ENCODE measurements at places on chromosomes 7 and 10.
A peak's percentile ranks its signal among the peaks of the same experiment; 100 is the strongest.

DNA sequence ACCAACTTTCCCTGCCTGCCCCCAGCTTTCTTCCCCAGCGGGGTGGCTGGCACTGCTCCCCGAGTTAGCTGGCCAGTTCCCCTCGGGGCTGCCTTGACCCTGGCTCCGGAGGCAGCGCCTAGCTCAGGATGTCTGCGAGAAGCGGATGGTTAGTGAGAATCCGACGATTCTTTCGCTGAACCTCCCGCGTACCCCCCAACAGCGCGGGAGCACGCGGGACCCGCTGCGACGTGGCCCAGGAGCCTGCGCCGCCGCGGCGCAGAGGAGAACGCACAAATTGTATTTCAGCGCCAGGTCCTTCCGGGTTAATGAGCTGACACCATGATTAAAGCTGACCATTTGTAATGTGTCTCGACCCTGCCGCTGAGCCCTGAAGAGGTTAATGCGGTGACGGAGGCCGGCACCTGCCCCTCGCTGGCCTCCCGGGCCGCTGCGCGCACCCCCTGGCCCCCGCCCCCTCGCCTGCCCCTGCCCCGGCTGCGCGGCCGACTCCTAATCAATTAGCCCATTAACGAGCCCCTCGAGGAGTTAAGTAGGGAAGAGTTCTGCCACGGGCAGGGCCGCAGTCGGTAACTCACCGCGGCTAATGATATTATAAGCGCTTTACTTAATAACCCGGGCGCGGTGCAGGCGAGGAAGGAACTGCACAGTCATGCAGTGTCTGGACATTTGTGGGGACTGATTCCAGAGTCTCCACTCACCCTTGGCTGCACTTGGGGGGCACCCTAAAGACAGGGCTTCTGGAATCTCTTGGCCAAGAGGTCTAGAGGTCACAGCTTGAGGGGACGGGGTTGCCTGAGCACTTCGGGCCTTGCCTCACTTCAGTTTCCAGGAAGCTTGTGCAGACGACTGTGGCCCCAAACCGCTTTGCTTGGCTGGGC lies 1.7 kb upstream of the HMX2 start:
- no peak for DNase-seq

DNA sequence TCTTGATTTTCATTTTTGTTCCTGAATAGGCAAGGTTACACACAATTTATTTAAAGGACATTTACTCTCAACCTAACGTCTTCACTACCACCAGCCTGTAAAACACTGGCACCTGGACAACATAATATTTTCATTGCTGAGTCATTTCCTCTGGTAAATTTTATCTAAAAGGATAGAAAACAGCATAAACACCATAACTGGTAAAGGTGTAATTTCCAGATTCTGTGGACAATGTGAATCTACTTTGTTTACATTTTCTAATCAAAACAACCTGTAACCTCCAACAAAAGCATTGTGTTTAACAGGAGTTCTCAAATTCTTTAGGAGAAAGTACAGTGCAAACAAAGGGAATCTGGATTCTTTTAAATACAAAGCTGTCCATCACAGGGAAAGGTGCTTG lies 472.0 kb upstream of the AKR1E2 start:
- DNase-seq: no peak

DNA sequence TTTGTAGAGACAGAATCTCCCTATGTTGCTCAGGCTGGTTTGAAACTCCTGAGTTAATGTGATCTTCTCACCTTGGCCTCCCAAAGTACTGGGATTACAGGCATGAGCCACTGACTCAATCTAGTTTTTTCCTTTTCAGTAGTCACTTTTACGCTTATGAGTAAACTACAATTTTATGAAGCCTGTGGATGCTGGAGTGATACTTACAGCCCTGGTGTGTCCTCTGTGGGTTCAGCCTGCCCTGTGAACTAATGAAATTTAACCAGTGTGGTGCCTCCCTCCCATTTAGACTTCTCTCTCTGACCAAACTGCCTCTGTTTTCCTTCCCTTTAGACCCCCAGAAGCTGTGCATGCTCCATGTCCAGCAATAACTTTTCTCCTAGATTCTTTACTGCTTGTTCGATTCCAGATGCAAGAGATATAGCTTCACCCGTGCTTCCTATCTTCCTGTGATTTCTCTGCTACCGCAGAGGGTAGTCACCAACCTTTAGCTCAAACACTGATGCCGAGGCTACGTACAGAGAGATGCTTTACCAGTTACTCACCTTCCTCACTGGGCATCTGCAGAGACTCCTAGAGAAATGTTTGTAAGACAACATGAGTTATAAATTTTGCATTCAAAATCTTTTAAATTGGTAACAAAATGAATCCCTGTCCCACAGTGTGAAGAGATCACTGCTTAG lies 90.8 kb downstream of the KIAA1217 start:
- DNase-seq: no peak

- peak; percentile 1 for DNase-seq
Measured at GRCh38 chr7:1696671-1697498, 26.8 kb downstream of the ELFN1 start.

- no peak for DNase-seq
Measured at GRCh38 chr7:108650467-108650866, 80.8 kb downstream of the DNAJB9 start.

GRCh38 chr10:133230387-133231195 lies 574 bp downstream of the UTF1 start:
- no peak for DNase-seq

Data from GM12891 (cell line).